ENCODE measurements at places on chromosomes 7 and 10. TPM values are rescaled to one million over a fixed set of nuclear protein-coding genes. Genes with fewer than 3 reads are reported as not detected.

GRCh38 chr7:148255333-148255732 lies 335.2 kb upstream of the C7orf33 start:
- DNase-seq = no peak

- no peak for DNase-seq
These were observed 3.1 kb downstream of the DNAJC2 start for GRCh38 chr7:103341466-103341865.

DNA sequence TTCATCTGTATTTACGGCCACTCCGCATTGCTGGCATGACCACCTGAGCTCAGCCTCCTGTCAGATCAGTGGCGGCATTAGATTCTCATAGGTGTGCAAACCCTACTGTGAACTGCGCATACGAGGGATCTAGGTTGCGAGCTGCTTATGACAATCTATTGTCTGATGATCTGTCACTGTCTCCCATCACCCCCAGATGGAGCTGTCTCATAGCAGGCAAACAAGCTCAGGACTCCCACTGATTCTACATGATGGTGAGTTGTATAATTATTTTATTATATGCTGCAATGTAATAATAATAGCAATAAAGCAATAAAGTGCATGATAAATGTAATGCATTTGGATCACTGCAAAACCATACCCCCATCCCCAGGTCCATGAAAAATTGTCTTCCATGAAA lies 1172.9 kb upstream of the AUTS2 start:
- no peak for DNase-seq

DNA sequence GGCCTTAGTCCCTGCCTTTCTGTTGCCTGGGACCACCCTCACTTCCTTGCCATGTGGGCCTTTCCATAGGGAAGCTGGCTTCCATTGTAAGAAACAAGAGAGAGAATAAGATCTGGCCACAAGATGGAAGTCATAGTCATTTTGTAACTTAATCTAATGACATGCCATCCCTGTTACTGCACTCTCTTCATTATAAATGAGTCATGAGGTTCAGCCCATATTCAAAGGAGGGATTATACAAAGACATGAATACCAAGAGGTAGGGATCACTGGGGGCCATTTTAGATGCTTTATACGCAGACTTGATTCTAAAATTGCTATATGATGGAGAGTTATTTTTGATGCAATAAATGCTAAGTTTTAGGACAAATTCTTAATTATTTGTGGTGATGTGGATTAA lies 75.2 kb upstream of the CELF2 start:
- no peak for DNase-seq

DNA sequence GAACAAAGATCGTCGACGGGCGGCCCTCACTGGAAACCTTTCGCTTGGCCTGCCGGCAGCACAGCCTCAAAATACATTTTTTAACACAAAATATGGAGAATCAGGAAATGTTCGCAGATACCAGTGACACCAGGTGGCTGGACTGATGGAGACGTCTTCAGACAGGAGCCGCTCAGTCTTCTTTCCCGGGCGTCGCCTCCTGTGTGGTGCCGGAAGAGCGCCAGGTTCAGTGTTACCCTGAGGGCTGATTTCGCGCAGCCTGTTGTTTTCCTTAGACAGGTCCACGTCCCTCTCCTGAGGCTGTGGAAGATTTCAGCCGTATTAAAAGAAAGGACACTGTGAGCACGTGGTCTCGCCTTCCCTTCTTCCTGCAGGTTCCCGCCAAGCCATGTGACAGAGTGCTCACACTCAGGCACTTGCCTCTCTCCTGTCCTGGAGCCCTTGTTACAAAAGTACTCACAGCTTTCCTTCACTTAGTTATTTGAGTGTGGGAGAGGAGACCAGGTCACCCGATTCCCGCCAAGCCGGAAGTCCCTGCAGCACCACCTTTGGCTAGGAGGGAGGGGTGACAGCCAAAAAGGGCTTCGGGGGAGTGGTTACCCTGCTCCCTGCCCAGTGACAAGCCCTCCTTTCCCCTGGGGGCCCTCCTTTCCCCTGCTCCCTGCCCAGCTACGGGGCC lies 21.7 kb upstream of the PWWP2B start:
- DNase-seq = no peak

DNA sequence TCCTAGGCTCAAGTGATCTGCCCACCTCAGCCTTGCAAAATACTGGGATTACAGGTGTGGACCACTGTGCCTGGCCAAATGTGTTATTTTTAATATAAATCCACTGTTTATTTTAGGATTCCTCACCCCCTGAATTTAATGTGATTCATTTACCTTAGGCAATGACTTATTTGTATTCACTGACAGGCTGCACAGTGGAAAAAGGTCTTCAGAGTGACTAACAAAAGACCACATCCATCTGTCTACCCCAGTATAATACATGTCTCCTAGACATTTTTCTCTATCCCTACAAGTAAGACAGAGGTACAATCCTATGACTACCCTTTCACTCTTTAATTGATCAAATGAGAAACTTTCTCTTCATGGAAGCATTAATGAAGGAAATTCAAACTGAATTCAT lies 230.2 kb downstream of the AHR start:
- DNase-seq = no peak

FFAR4 gene
- 0.08 TPM for total RNA-seq

All from left ventricle myocardium inferior (tissue), 1 donor.